ENCODE measurements at places on chromosomes 12 and 14.

- no peaks in the 10 kb centered on the region for H3K4me1 ChIP-seq
- no peak overlapping the region for H3K27ac ChIP-seq
- no peak for DNase-seq
- peaks cover 68% of the 10 kb centered on the region for H3K27me3 ChIP-seq
Observed at GRCh38 chr14:41605550-41606281, 960 bp upstream of the LRFN5 start.

GRCh38 chr12:93938931-93939330 lies 209.4 kb upstream of the PLXNC1 start:
- peaks cover 6% of the 10 kb centered on the region for H3K4me1 ChIP-seq
- no peak overlapping the region for H3K27ac ChIP-seq
- H3K27me3 ChIP-seq, result peaks cover 7% of the 10 kb centered on the region
- peaks cover 6% of the 10 kb centered on the region for H3K36me3 ChIP-seq
- DNase-seq, result no peak

- DNase-seq, result peak; percentile 65
- peak overlapping the region; percentile 84 for H3K27ac ChIP-seq
Observed at GRCh38 chr12:57240066-57240921, 10.7 kb downstream of the STAC3 start.

GRCh38 chr12:52045794-52046199 lies 5.4 kb upstream of the NR4A1 start:
- no peak overlapping the region for H3K4me3 ChIP-seq
- H3K27me3 ChIP-seq, result peaks cover 2% of the 10 kb centered on the region
- no peak for DNase-seq
- peaks cover 3% of the 10 kb centered on the region for H3K36me3 ChIP-seq
- H3K27ac ChIP-seq, result peak overlapping the region; percentile 34

DNA sequence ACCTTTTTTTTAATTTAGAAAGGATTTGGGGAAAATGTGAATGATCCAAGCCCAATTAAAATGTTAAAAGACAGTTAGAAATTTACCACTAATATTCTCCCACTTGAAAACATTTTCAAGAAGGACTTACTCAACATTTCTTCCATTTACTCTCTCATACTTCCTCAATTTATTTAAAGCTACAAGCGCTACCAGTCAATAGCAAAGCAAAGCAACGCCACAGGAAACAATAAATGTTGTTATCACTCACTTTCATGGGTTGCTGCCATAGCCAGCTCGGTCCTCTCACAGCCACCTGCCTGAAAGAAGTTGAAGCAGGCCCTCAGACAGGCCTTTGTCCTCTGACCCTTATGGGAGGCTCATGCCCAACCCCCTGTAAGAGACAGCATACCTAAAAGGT lies 6.0 kb upstream of the SOS2 start:
- no peak overlapping the region for H3K4me3 ChIP-seq
- no peak for DNase-seq
- no peak overlapping the region for H3K27ac ChIP-seq
- H3K27me3 ChIP-seq, result no peaks in the 10 kb centered on the region

DNA sequence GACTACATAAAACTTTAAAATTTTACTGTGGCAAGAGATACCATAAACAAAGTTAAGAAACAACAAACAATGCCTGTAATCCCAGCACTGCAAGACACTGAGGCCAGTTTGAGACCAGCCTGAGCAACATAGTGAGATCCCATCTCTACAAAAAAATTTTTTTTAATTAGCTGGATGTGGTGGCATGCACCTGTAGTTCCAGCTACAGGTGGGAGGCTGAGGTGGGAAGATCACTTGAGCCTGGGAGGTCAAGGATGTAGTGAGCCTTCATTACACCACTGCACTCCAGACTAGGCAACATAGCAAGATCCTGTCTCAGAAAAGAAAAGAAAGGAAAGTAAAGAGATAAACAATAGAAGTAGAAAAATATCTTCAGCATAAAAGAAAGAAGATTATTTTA lies 3.3 kb upstream of the TEX52 start:
- peaks cover 47% of the 10 kb centered on the region for H3K36me3 ChIP-seq
- H3K27me3 ChIP-seq, result no peaks in the 10 kb centered on the region

GRCh38 chr14:71187633-71188356 lies 280.5 kb downstream of the PCNX1 start:
- H3K27ac ChIP-seq, result no peak overlapping the region
- no peaks in the 10 kb centered on the region for H3K4me1 ChIP-seq
- H3K27me3 ChIP-seq, result peaks cover 12% of the 10 kb centered on the region
- H3K36me3 ChIP-seq, result no peaks in the 10 kb centered on the region

- no peaks in the 10 kb centered on the region for H3K36me3 ChIP-seq
- DNase-seq, result peak; percentile 31
- no peak overlapping the region for H3K27ac ChIP-seq
- peaks cover 13% of the 10 kb centered on the region for H3K4me1 ChIP-seq
Observed at GRCh38 chr12:2783936-2784600, 10.7 kb upstream of the FKBP4 start.

- no peak for DNase-seq
- H3K27ac ChIP-seq, result no peak overlapping the region
- H3K36me3 ChIP-seq, result peaks cover 2% of the 10 kb centered on the region
- H3K4me1 ChIP-seq, result peaks cover 7% of the 10 kb centered on the region
- no peak overlapping the region for H3K4me3 ChIP-seq
- no peaks in the 10 kb centered on the region for H3K27me3 ChIP-seq
Observed at GRCh38 chr12:32124637-32125036, 18.0 kb downstream of the BICD1 start.

DNA sequence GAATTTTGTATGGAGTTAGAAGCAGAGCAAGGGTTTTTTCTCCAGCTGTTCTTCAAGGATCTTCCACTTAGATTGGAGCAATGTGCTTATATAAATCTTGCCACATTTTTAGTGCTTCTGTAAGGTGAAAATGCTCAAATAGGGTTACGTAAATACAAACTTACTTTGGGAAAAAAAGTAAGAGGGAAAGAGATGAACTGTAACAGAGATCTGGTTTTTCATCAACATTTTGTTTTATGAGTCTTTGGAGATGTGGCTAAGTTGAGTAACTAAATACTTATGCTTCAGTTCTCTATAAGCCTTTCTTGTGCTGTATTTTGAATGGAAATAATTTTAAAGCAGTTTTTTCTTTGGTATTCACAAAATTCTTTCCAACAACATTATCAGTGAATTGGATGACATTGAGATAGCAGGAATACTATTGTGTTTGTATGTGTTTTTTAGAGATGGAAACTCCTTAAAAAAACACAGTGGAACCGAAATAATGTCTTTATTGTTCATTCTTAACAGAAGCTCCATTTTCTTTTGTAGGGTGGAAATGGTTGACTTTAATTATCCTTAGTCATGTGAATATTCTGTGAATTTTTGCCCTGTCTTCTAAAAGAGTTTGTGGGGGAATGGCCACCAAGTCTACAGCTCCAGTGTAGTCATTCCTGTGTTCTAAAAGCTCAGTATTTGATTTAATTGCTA lies 45.7 kb downstream of the NPAS3 start:
- no peak overlapping the region for H3K27ac ChIP-seq
- no peaks in the 10 kb centered on the region for H3K4me1 ChIP-seq
- no peaks in the 10 kb centered on the region for H3K36me3 ChIP-seq
- no peak overlapping the region for H3K4me3 ChIP-seq

GRCh38 chr14:93533437-93533836 lies 102.7 kb downstream of the UNC79 start:
- peaks cover 5% of the 10 kb centered on the region for H3K27me3 ChIP-seq
- H3K27ac ChIP-seq, result no peak overlapping the region
- H3K4me3 ChIP-seq, result no peak overlapping the region
- H3K4me1 ChIP-seq, result no peaks in the 10 kb centered on the region

DNA sequence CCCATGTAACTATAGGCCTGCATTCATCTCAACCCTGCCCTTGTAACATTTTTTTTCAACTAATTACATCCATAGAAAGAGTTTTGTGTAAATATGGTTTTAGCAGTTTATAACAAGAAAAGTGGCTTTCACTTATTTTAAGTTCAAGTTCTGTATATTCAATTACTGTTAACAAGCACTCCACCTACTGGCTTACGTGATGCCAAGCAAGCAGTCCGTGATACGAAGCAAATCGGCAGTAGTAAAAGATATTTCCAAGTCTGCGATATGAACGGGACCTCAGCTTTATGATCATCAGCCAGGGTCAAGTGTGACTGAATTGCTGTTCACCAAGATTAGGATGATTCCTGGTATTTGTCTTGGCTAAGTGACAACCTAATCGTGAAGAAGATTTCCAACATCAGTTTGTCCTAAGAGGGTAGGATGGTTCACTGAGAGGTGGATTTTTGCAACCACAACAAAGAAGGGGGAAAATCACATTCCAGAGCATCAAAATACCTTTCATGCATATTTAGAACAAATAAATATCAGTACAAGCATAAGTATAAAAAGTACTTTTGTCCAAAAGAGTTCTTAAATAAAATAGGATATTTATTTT lies 456.2 kb downstream of the FOXG1 start:
- no peaks in the 10 kb centered on the region for H3K4me1 ChIP-seq
- no peak overlapping the region for H3K27ac ChIP-seq
- no peaks in the 10 kb centered on the region for H3K27me3 ChIP-seq
- no peak for DNase-seq
- no peak overlapping the region for H3K4me3 ChIP-seq

DNA sequence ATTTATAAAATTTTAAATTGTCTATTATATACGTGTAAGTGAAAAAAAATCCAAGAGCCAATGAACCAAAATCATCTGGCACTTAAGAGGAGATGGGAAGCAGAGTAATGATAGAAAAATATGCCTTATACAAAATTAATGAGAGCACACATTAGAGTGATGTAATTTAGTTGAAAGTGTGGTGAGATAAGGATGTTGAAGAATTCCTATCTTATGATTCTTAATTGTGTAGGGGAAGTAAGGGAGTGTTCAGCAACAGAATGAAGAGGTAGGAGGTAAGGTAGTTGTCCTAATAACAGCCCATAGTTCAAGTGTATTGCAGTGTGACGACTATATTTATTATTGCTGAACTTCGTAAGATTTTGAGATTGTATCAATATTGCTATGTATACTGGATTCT lies 843.4 kb upstream of the FLRT2 start:
- DNase-seq, result no peak
- H3K4me1 ChIP-seq, result no peaks in the 10 kb centered on the region
- H3K27ac ChIP-seq, result no peak overlapping the region
- H3K27me3 ChIP-seq, result no peaks in the 10 kb centered on the region
- H3K4me3 ChIP-seq, result no peak overlapping the region

DNA sequence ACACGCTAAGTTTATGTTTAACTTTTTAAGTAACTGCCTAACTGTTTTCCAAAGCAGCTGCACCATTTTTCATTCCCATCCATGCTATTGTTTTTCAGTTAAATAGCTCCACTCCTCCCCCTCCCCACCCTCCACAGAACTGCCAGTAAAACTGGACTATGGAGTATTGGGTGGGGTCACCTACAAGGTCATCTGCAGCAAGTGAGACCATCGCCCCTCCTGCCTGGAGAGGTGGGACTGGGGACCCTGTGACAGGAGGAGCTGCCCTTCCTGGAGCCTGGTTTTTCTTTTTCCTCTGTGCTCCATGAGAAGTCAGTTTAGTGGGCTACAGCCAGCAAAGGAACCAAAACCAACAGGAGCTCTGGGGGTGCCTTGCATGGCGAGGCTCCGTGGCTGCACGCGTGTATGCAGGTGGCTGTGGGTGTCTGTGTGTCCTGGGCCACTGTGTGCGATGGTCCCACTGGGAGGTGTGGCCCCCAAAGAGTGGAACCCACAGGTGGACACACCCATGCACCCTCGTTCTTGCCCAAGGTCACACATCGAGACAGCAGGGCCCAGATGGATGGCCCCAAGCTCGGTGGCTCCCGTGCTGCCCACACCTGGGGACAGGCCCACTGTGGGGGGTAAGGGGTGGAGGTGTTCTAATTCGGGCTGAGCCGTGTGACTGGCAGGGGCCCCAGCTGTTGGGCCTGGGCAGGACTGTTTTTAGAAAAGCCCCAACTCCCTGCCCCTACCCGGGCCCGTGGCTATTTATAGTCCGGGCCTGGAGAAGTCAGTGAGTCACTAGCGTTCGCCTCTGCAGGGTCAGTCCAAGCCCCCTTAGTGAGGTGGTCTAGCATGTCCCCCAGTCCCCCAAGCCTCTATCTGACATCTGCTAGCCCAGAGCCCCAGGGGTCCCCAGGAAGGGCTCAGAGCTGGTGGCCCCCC lies 2.3 kb upstream of the ADSS1 start:
- H3K4me1 ChIP-seq, result no peaks in the 10 kb centered on the region
- H3K4me3 ChIP-seq, result no peak overlapping the region
- no peak for DNase-seq
- H3K27ac ChIP-seq, result no peak overlapping the region
- no peaks in the 10 kb centered on the region for H3K36me3 ChIP-seq
- no peaks in the 10 kb centered on the region for H3K27me3 ChIP-seq

DNA sequence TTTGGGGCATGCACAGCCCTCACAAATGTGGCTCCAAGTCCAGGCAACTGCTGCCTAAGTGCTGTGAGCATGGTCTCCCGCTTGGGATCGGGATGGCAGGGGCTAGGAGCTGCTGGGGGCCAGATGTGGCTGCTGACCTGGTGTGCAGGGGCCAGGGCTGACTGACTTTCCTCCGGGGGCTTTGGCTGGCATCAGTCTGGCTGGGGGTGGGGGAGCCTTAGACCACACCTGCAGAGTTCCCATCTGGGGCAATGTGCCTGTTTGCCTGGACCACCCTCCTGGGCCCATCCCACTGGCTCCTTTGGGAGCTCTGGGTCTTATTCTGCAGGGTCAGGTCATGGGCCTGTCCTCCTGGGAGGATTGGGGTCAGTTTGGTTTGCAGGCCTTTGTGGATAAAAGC lies 90.5 kb downstream of the TSPAN9 start:
- H3K27me3 ChIP-seq, result peaks cover 9% of the 10 kb centered on the region
- H3K4me1 ChIP-seq, result no peaks in the 10 kb centered on the region
- DNase-seq, result no peak
- H3K27ac ChIP-seq, result no peak overlapping the region

GRCh38 chr14:101709962-101710931 lies 51.3 kb upstream of the PPP2R5C start:
- peaks cover 2% of the 10 kb centered on the region for H3K27me3 ChIP-seq
- DNase-seq, result no peak
- H3K36me3 ChIP-seq, result peaks cover 7% of the 10 kb centered on the region
- peaks cover 23% of the 10 kb centered on the region for H3K4me1 ChIP-seq
- no peak overlapping the region for H3K4me3 ChIP-seq
- no peak overlapping the region for H3K27ac ChIP-seq

GRCh38 chr14:38704220-38704619 lies 398.8 kb downstream of the SEC23A start:
- no peak overlapping the region for H3K4me3 ChIP-seq
- H3K4me1 ChIP-seq, result peaks cover 6% of the 10 kb centered on the region
- H3K27ac ChIP-seq, result no peak overlapping the region
- DNase-seq, result no peak
- no peaks in the 10 kb centered on the region for H3K36me3 ChIP-seq

DNA sequence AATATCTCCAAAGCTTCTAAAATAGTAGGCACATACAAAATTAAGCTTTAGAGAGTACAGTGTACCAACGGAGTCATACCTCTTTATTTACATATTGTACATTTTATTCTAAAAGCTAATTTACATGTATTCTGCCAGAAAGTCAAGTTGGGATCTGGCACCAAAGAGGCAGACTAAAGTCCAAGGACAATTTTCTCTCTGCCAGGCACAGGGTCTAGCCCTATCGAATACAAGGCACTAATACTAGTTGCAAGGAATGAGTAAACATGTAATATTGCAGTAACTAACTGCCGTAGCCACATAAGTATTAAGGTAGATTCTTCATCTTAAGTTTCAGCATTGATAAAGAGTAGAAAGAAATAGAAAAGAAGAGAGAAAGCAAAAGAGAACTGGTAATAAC lies 93.9 kb downstream of the RPS6KA5 start:
- H3K4me1 ChIP-seq, result peaks cover 41% of the 10 kb centered on the region
- no peak overlapping the region for H3K27ac ChIP-seq
- no peak overlapping the region for H3K4me3 ChIP-seq
- H3K36me3 ChIP-seq, result peaks cover 33% of the 10 kb centered on the region
- H3K27me3 ChIP-seq, result no peaks in the 10 kb centered on the region
- no peak for DNase-seq

GRCh38 chr12:123083661-123084571 lies 67.0 kb downstream of the PITPNM2 start:
- H3K27me3 ChIP-seq, result peaks cover 1% of the 10 kb centered on the region
- no peaks in the 10 kb centered on the region for H3K4me1 ChIP-seq
- DNase-seq, result no peak
- no peak overlapping the region for H3K27ac ChIP-seq
- H3K36me3 ChIP-seq, result no peaks in the 10 kb centered on the region

Measured in activated T-helper 1 cell treated with anti-CD3 and anti-CD28 coated beads, Interleukin-12 subunit alpha, Interleukin-12 subunit beta, Interleukin-2, Interleukin-4 antibody, amounts not matched to agents 30 ng/mL and 10 ng/mL and 1 ng/mL, durations not matched to agents 14 hours and 24 hours and 36 hours (primary cell).